Stomach (tissue), 19 donors: ENCODE measurements at places on chromosomes 3 and 15. TPM values are rescaled to one million over a fixed set of nuclear protein-coding genes. Genes with fewer than 3 reads are reported as not detected.
A peak's percentile ranks its signal among the peaks of the same experiment; 100 is the strongest.

DNA sequence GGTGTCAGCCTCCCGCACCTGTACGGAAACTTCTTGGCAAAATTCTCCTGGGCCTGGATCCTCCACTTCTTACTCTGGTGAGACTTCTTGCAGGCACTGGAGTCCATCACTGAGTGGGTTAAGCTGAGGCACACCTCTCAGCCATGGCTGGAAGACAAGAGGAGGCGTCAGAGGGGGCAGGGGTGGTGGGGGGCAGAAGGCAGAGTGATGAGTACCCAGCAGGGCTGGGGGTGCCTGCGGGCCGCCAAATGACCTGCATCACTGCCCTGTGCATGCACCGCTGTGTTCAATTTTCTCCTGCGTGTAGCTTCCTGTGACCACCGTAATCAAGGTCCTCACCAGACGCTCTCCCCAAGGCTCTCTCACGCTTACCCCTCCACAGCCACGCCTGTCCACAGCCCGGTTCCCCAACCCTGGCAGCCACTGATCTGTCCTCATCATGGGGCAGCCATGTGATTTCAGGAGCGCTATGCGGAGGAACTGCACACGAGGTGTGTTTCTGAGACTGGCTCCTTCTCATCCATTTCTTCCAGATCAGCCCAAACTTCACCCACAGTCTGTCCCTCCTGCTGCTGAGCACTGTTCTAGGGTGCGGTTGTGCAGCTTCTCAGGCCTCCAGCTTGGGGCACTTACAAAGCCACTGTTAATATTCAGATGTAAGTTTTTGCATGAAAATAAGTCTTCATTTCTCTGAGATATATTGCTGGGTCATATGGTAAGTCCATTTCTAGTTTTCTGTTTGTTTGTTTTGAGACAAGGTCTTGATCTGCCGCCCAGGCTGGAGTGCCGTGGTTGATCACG lies 5.2 kb downstream of the C3orf22 start:
- DNase-seq: peak; percentile 17
- H3K27me3 ChIP-seq: no peaks in the 10 kb centered on the region
- H3K27ac ChIP-seq: no peak overlapping the region

- H3K27ac ChIP-seq: peak overlapping the region; percentile 61
- no peaks in the 10 kb centered on the region for H3K36me3 ChIP-seq
- DNase-seq: peak; percentile 90
- H3K4me1 ChIP-seq: peaks cover 7% of the 10 kb centered on the region
- H3K27me3 ChIP-seq: no peaks in the 10 kb centered on the region
Observed at GRCh38 chr3:129688271-129688895, 81.9 kb upstream of the PLXND1 start.

DNA sequence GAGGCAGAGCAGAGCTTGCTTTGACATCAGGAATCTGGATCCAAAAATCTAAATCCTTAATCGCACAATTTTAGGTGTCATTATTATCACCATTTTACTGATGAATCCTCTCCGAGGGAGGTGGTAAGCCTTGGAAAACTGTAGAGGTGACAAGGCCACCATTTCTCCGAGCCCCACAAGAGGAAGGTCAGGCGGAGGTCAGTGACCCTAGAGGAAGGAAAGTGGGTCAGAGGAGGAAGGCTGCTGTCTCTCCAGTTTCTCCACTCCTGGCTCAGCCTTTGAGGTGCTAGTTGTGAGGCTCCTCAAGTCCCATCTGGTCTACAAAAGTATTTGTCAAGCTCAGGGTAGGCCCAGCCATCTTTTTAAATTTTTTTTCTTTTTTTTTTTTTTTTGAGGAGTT lies 3.2 kb downstream of the DVL3 start:
- H3K4me1 ChIP-seq: peaks cover 80% of the 10 kb centered on the region
- no peak overlapping the region for H3K4me3 ChIP-seq
- DNase-seq: no peak
- H3K27ac ChIP-seq: peak overlapping the region; percentile 4

DNA sequence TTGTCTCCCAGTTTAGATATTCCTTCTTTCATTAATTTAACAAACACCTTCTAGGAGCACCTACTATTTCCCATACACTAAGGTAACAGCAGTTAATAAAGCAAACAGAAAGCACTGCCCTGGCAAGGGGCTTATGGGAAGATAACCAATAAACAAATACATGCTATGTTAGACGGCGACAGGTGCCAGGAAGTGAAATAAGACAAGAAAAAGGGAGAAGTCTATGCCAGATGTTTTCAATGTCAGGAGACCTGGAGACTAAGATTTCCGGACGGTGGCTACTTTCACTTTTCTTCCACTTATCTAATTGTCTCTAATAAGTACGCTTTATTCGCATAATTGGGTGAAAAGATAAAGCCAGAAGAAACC lies 32.5 kb upstream of the ZNF445 start:
- peak; percentile 52 for DNase-seq
- H3K27me3 ChIP-seq: no peaks in the 10 kb centered on the region
- peaks cover 13% of the 10 kb centered on the region for H3K36me3 ChIP-seq
- peak overlapping the region; percentile 91 for H3K4me3 ChIP-seq
- peak overlapping the region; percentile 95 for H3K27ac ChIP-seq
- H3K4me1 ChIP-seq: peaks cover 17% of the 10 kb centered on the region

- H3K27ac ChIP-seq: no peak overlapping the region
- no peak overlapping the region for H3K4me3 ChIP-seq
- DNase-seq: no peak
- no peaks in the 10 kb centered on the region for H3K36me3 ChIP-seq
Observed at GRCh38 chr15:88606070-88606794, 14.9 kb upstream of the AEN start.

- no peak for DNase-seq
- no peak overlapping the region for H3K27ac ChIP-seq
- no peaks in the 10 kb centered on the region for H3K36me3 ChIP-seq
- H3K4me3 ChIP-seq: no peak overlapping the region
- H3K4me1 ChIP-seq: no peaks in the 10 kb centered on the region
Observed at GRCh38 chr3:188779281-188779980, 392.3 kb upstream of the TPRG1 start.

DNA sequence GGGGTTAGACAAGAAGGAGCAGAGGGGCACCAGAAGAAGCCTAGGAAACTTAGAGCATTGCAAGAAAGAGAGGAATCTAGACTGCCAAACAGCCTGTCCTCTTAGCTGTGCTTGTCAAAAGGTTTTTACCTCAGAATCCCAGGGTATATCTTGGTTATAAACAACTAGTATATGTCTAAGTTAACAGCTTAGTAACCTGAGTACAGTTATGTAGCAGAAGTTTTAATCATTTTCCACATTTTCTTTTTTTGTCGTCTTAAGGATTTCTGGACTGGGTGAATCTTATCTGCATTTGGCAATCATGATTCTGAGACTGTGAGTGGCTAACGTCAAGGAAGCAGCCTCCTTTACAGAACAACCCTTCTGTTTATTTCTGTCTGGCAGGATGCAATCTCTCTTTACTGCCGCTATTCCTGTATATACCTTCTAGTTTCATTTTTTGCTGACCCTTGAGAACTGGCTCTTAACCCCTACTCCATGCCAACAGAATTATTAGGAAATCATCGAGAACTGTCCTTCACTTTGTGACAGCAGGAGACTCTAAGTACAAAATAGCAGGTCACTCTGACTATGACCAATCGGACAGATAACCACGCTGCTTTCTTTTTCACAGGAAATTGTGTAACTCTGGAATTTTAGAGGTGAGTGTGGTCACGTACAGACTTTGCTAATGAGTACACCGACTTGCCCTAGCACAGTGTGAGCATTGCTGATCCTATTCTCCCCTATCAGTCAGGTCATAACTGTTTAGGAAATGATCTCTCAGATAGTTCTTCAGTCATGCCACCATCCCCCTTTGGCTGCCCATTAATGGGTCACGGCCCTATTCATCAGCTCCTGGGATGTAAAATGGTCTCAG lies 3.3 kb upstream of the CP start:
- no peak overlapping the region for H3K27ac ChIP-seq
- H3K27me3 ChIP-seq: no peaks in the 10 kb centered on the region
- no peaks in the 10 kb centered on the region for H3K36me3 ChIP-seq

DNA sequence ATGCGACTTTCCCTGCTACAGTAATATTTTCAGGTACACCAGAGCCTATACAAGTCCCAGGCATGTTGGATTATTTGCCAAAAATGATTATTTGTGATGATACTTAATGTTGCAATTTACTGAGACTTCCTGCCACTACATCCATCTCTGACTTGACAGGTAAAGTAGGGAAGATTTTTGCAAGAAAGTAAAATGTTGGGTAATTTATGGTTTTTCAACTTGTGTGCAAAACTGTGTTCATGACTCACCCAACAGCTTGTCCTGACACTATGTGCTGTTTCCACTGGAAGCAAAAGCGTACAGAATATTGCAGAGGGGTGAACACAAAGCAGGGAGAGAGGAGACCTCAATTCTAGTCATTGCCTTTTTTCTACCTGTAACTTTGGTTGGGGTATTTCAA lies 5.4 kb upstream of the CRBN start:
- no peaks in the 10 kb centered on the region for H3K36me3 ChIP-seq
- H3K27ac ChIP-seq: no peak overlapping the region
- H3K4me3 ChIP-seq: no peak overlapping the region
- no peaks in the 10 kb centered on the region for H3K27me3 ChIP-seq

- H3K27me3 ChIP-seq: peaks cover 33% of the 10 kb centered on the region
- no peak overlapping the region for H3K4me3 ChIP-seq
- no peaks in the 10 kb centered on the region for H3K4me1 ChIP-seq
- DNase-seq: no peak
- no peak overlapping the region for H3K27ac ChIP-seq
Observed at GRCh38 chr15:100766243-100767000, 113.2 kb upstream of the ALDH1A3 start.

DNA sequence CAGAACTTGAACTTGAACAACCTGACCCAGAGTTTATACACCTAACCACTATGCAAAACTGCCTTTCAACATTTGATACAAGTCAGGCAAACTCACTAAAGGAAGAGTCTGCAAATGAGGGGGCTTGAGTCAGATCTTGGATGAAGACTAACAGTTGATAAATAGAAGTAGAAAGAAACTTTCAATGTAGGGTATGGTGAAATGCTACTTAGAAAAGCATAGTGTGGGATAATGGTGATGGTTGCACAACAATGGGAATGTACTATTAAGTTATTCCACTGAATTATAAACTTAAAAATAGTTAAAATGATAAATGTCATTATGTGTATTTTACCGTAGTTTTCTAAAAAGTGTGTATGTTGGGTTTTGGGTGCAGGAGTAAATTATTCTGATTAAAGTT lies 19.7 kb upstream of the ZNF280D start:
- no peak overlapping the region for H3K27ac ChIP-seq
- no peak overlapping the region for H3K4me3 ChIP-seq
- no peaks in the 10 kb centered on the region for H3K36me3 ChIP-seq
- H3K4me1 ChIP-seq: no peaks in the 10 kb centered on the region

- peaks cover 3% of the 10 kb centered on the region for H3K36me3 ChIP-seq
- no peaks in the 10 kb centered on the region for H3K27me3 ChIP-seq
- no peak for DNase-seq
- no peak overlapping the region for H3K4me3 ChIP-seq
- H3K4me1 ChIP-seq: peaks cover 24% of the 10 kb centered on the region
Observed at GRCh38 chr15:58627046-58627445, 122.5 kb downstream of the ADAM10 start.

XCR1 gene
- 0.37 TPM for total RNA-seq

SUSD5 gene
- total RNA-seq: 0.29 TPM
